Epithelial cell of umbilical artery (primary cell): ENCODE measurements at places on chromosomes 5 and 9. TPM values are rescaled to one million over a fixed set of nuclear protein-coding genes. Genes with fewer than 3 reads are reported as not detected.

The SGCD gene
- total RNA-seq: under 0.01 TPM in 2 replicates

The PNPLA7 gene
- under 0.01 and 0.15 TPM in 2 replicates for total RNA-seq

The CARD9 gene
- total RNA-seq: 0.32 and 2.6 TPM in 2 replicates

The DOK3 gene
- 0.65 and 3.6 TPM in 2 replicates for total RNA-seq

The RASEF gene
- total RNA-seq: under 0.01 TPM in 2 replicates

The ADGRV1 gene
- under 0.01 and 0.15 TPM in 2 replicates for total RNA-seq

The SLC26A2 gene
- 13.6 and 22.3 TPM in 2 replicates for total RNA-seq

The PDCD1LG2 gene
- total RNA-seq: 12.0 and 20.8 TPM in 2 replicates

The SLC46A2 gene
- total RNA-seq: not detected in 2 replicates

The ARID3C gene
- total RNA-seq: under 0.01 and 0.30 TPM in 2 replicates

The ZNF618 gene
- total RNA-seq: 10.7 and 12.5 TPM in 2 replicates

The TAF11L10 gene
- not detected in 2 replicates for total RNA-seq

The ACOT12 gene
- total RNA-seq: not detected in 2 replicates

The CBY3 gene
- not detected in 2 replicates for total RNA-seq
